NCI-H446 treated with DMSO at 0.1 percent for 48 hours (cell line): ENCODE measurements at places on chromosomes 5 and 9.
A peak's percentile ranks its signal among the peaks of the same experiment; 100 is the strongest.

- no peak for DNase-seq
Measured at GRCh38 chr5:132499440-132500243, 9.1 kb upstream of the IRF1 start.

- no peak for DNase-seq
Measured at GRCh38 chr5:142779163-142779840, 9.1 kb downstream of the ARHGAP26 start.

DNA sequence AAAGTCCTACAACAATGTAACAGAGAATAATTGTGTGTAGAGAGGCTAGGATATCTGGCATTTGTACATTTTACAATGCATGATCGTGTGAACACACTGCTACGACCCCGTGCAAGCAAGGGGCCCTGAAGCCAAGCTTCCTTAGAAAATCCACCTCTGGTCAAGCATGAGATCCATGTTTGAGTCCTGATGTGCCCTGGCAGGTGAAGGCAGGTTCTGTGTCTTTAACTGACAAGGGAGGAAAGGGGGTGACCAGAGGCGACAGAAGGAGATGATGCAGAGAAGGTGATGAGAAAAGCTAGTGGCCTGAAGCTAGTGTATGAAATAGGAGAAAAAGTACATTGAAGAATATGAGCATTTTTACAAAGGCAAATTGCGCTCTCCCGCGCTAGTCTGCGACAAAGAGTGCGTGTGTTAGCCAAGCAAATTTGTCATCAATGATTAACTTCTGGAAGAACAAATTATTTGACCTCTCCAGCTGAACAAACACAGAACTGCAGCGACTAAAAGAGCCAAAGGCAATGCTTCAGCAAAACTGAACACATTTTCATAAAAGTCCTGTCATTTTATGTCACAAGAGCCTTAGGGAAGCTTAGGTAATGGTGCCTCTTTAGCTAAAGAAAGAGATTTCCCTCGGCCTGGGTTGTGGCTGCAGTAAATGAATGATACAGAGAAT, 101.7 kb upstream of the DAPK1 start:
- DNase-seq, result no peak

GRCh38 chr5:11622785-11623184, 281.5 kb downstream of the CTNND2 start:
- DNase-seq, result no peak

DNA sequence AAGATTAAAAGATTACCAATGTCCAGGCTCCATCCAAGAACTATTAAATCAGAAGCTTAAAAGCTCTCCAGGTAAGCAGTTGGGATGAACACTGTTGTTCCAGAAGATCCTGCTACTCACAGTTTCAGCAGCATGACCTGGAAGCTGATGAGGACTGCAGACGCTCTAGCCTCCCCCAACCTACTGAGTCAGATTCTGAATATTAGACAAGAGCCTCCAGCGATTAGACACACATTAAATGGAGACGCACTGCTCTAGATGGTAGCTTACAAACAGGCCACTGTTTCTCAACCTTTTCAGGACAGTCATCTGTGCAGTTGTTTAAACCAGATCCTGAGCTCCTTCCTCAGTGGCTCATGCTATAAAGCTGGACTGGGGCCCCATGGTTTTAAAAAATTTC, 54.3 kb downstream of the MTMR12 start:
- DNase-seq, result no peak

GRCh38 chr5:38827525-38827924, 18.3 kb upstream of the OSMR start:
- DNase-seq, result no peak

DNA sequence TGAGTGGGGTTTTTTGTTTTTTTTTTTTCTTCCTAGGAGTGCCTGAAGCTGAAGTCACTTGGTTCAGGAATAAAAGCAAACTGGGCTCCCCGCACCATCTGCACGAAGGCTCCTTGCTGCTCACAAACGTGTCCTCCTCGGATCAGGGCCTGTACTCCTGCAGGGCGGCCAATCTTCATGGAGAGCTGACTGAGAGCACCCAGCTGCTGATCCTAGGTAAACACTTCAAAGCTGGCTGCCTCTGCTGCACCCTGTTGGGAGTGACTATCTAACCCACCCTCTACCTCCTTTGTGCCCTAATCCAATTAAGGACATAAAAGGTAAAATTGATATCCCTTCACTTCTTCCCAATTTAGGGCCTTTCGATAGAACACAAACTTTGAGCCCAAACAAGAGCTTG, 206.8 kb downstream of the SAXO1 start:
- DNase-seq, result no peak

DNA sequence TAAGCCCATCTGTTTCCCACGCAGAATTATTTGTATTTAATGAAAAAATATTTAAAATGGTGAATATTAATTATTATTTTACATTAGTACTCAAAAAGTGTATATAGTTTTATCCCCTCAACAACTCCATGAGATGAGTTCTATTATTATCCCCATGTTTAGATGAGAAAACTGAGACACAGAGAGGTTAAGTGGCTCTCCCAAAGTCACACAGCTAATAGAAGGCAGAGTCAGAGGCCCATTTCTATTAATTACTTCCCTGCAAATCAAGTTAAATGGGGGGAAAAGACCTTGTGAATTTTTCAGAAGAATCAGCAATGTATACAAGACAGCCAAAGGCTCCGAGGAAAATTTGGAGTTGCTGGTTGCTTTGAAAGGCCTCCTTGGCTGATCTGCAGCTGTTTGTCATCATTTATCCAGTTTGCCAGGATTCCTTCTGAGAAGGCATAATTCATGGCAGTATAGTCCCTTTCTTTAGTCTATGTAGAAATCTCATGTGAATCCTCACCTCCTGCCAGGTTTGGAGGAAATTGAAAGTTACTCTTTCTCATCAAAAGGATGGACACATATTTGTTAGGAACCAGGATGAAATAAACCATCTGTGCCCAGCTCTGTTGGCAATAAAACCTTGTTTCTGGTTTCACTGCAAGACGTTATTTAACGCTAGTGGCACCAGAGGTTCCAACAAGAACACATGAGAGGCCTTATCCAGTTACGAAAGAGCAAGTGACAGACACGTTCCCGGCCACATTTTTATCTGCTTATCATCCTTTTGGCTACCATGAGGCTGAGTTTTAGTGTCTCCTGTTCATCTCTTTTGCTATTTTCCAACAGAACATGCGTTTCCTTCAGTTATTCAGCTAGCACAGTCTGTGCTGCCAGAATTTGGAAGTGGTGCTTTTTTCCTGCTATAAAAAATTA, 621 bp downstream of the FYB1 start:
- DNase-seq, result no peak

DNA sequence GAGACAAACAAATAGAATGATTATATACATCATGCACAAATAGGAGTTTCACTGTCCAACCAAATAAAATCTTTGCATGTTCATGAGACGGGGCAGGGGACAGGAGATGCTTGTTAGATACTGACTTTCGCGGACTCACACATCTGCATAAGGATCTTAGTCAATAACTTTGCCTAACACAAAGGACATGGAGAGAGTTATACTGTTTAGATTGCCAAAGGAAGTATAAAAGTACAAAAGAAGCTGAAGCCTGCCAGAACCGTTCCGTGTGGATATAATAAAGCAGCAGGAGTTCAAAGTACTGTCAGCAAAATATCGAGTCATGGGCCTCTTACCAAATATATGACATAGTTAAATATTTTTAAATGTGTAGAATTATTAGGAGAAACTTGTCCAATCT, 1148.4 kb downstream of the EFNA5 start:
- peak; percentile 66 for DNase-seq

DNA sequence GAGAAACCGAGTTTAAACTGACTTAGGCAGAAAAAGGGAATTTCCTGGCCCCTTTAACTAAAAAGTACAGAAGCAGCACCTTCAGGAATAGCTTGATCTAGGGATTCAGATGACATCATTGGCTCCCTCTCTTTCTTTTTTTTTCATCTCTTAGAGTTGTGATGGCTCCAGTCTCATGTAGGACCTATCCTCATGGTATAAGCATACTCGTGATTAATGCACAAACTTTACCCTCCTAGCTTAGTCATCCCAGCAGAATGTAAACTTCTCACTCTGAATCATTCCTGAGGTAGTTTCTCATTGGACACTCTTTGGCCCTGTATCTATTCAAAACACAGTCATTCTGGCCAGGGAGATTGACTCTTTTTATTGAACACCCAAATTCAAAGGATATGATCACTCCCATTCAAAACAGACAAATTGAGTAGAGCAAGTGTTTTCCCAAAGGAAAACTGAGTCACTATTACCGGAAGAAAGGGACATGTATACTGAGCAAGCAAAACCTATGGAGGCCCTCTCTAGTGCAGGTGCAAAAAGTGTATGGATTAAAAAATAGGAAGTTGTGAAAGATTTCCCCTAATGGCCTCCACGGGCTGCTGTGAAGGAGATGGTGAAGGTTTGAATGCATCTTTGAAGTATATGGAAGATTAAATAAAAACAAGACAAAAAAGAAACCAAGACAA, 27.6 kb upstream of the SMIM23 start:
- no peak for DNase-seq

DNA sequence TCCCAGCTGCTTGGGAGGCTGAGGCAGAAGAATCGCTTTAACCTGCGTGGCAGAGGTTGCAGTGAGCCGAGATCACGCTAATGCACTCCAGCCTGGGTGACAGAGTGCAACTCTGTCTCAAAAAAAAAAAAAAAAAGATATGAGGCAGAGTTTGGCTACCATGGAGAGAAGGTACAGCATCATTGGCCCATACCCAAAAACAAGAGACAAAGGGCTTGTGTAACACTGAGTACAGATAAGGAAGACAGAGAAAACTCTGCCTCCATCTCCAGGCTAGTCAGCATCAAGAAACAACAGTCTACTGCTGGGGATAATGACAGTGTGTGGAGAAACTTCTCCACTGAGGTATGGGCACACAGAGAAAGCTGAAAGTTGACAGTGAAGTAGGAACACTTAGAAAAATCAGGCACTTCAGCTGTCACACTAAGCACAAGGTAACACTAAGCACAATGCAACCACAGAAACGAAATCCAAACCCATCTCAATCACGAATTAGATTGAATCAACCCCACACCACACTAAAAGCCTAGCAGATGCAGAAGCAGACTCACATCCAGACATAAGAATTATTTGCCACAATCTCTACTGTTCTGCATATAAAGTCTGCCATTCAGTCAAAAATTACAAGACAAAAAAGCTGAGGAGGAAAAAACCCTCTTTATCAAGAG, 10.5 kb downstream of the PJA2 start:
- no peak for DNase-seq

DNA sequence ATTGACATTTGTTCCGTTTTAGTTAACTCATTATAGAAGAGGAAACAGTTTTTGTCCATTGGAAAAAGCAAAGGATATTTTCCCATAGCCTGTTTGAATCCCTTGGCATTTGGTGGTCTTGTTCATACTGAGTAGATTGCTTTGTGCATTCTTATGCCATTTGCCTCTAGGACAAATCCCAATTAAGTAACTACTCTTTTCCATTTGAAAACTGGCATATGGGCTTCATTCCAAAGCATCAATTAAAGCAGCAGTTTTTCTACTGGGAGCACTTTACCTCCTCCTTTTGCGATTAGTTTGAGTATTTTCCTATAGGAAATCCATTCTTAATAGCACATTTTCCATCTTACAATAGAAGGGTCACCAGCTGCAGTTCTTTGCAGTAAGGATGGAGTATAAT, 31.2 kb downstream of the GPR21 start:
- no peak for DNase-seq

GRCh38 chr9:130994135-130995085, 14.6 kb upstream of the LAMC3 start:
- no peak for DNase-seq

- no peak for DNase-seq
Measured at GRCh38 chr9:130609163-130609562, 29.8 kb downstream of the FUBP3 start.

DNA sequence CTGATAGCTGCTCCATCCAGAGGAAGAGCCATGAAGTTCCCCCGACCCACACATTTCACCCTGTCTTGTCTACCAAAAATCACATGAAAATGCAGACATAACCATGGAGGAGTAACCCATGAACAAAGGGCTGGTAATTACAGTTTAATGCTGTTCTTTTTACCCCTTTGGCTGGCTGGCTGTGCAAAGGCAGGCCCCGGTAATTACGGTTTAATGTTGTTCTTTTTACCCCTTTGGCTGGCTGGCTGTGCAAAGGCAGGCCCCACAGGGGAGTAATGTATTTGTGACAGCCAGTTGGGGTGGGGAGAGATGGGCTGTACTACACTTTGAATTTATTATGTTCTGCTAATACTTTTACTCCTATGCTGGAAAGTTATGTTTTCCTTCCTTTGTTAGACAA, 41.7 kb downstream of the PIK3R1 start:
- no peak for DNase-seq

- no peak for DNase-seq
Measured at GRCh38 chr5:131163276-131164119, 1.6 kb downstream of the HINT1 start.

DNA sequence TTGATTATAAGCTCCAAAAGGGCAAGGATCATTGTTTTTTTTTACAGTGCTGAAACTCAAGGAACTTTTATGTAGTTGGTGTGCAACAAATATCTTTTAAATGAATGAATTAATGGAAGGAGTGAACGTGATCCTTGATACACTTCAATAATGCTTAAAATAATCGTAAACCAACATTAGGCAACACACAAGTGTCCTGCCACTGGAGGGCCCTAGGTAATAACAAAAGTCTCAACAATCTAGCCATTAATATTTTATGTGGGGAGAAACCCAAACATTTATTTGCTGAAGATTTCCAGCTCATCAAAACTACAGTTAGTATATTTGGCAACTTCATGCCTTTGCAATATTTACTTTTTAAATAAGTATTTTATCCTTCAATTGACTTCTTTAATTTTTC, 309.0 kb upstream of the FBXL7 start:
- no peak for DNase-seq

GRCh38 chr5:13553896-13554295, 390.6 kb downstream of the DNAH5 start:
- no peak for DNase-seq

DNA sequence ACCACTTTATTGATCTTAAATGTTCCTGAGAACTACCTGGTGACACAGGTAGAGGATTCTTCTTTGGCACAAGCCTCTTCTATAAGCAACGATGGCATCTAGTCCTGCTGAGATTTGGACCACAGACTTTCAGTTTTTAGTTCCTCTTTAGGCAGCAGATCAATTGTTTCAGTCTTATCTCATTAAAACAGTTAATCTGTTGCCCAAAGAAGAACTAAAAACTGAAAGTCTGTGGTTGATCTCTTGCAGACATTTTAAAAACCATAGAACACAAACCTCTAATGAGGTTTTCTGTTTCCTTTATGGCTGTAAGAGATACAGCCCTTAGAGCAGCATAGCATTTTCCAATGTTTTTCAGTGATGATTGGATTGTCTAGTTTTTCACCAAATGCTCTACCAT, 480.9 kb downstream of the MTRR start:
- no peak for DNase-seq
